ENCODE measurements at places on chromosomes 6 and 20. TPM values are rescaled to one million over a fixed set of nuclear protein-coding genes. Genes with fewer than 3 reads are reported as not detected.

DNA sequence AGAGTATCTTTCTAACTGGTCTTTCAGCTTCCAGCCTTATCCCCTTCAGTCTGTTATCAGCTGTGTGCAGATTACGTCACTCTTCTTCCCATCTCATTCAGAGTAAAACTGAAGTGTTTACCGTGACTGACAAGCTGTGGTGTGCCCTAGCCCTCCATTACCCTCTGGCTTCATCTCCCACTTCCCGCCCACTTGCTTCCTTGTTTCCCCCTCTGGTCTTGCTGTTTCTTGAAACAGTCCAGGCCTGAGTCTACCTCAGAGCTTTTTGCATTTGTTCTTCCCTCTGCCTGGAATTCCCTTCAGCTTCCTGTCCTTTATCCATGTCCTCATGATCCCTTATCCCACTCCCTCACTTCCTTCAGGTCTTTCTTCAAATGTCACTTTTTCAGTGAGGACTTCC lies 66.9 kb downstream of the CARMIL1 start:
- H3K4me1 ChIP-seq: peaks cover 2% of the 10 kb centered on the region
- no peak for DNase-seq
- no peak overlapping the region for H3K4me3 ChIP-seq
- no peak overlapping the region for H3K27ac ChIP-seq
- no peaks in the 10 kb centered on the region for H3K36me3 ChIP-seq

DNA sequence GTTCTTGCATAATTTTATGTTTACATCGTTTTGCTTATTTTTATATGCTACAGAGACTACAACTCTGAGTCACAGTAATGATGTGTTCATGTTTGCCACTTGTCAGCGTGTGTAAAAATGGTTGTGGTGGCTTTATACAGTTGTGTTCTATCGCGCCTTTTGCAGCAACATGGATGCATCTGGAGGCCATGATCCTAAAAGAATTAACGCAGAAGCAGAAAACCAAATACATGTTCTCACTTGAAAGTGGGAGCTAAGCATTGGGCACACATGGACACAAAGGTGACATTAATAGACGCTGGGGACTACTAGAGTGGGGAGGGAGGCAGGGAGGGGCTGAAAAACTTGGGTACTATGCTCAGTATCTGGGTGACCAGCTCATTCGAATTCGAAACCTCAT lies 996 bp upstream of the SEC23B start:
- DNase-seq: no peak
- H3K27ac ChIP-seq: peak overlapping the region; percentile 100
- H3K27me3 ChIP-seq: peaks cover 17% of the 10 kb centered on the region
- peak overlapping the region; percentile 80 for H3K4me3 ChIP-seq
- H3K36me3 ChIP-seq: peaks cover 13% of the 10 kb centered on the region
- H3K4me1 ChIP-seq: peaks cover 12% of the 10 kb centered on the region

DNA sequence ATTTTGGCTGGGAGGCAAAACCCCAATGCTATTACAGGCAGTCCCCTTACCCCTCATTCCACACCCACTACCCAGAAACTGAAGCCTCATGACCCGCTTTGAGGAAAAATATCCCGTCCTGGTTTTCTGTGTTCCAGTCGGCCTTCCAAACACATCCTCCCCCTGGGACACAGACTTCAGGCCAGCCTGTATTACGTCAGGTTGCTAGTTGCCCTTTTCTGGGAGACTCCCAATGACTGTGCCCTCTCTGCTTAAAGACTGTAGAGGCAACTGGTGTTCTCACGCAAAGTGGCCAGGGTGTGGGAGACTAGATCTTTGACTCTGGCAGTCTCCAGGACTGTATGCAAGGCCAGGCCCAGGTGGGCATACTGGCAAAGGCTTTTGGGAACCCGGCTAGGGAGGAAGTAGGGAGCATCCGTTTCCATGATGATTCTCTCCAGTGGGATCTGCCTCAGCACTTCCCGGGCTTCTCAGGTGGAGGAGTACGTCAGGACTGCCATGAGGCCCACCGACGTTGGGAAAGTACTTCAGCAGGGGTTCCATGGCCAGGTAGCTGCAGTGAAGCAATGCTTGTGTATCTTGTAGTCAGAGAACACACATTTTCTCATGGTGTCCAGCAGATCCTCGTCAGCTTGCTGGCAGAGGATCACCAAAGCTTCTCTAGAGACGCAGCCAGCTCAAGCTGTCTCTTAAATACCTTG lies 34.9 kb downstream of the DYNLT1 start:
- H3K27me3 ChIP-seq: no peaks in the 10 kb centered on the region
- no peak overlapping the region for H3K27ac ChIP-seq
- DNase-seq: no peak

GRCh38 chr6:143060806-143061596 lies at the start of gene AIG1:
TSS of gene AIG1 (plus strand) at chr6:143060889. CDS start at chr6:143060926, 37 bp downstream.
- DNase-seq: peak; percentile 78
- peak within 1 kb of the TSS; percentile 96 for H3K27ac ChIP-seq
- no peaks in the 10 kb centered on the region for H3K27me3 ChIP-seq
- H3K36me3 ChIP-seq: no peaks in the 10 kb centered on the region
- H3K4me1 ChIP-seq: peaks cover 7% of the 10 kb centered on the region

DNA sequence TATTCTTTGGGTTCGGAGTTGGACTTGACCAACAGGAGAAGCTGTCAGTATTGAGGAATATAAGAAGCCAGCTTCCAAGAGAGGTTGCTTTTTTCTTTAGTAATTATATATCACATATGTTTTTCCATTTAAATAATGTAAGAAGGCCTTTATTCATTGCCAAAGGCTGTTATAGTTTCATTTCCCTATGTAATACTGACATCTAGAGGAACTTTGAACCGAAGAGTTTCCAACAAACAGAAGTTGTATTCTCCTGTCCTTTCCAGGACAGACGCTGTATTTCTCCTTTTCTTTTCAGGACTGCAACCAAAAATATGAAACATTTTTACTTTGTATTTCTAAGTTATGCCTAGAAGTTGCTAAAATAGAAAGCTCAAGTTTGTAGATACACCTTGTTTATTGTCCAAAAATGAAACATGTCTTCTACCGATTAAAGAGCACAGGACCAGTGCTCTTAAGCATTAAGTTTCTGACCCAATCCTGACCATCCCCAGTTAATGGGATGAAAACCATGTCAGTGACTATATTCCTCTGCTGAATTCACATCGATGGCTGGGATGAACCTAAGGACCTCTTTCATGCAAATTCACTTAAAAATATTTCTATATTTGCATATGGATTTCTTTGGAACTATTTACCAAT lies 55.1 kb downstream of the MYLK4 start:
- no peak overlapping the region for H3K4me3 ChIP-seq
- H3K36me3 ChIP-seq: no peaks in the 10 kb centered on the region
- H3K4me1 ChIP-seq: no peaks in the 10 kb centered on the region
- H3K27me3 ChIP-seq: no peaks in the 10 kb centered on the region
- H3K27ac ChIP-seq: no peak overlapping the region

- peaks cover 4% of the 10 kb centered on the region for H3K4me1 ChIP-seq
- no peak overlapping the region for H3K4me3 ChIP-seq
- no peaks in the 10 kb centered on the region for H3K27me3 ChIP-seq
- no peak overlapping the region for H3K27ac ChIP-seq
- no peak for DNase-seq
Observed at GRCh38 chr20:53925651-53926401, 144.6 kb downstream of the BCAS1 start.

- no peak overlapping the region for H3K27ac ChIP-seq
- DNase-seq: no peak
- H3K4me3 ChIP-seq: no peak overlapping the region
- H3K4me1 ChIP-seq: peaks cover 8% of the 10 kb centered on the region
Observed at GRCh38 chr20:63438121-63438520, 34.3 kb downstream of the KCNQ2 start.

- H3K4me3 ChIP-seq: no peak overlapping the region
- H3K27me3 ChIP-seq: no peaks in the 10 kb centered on the region
- H3K4me1 ChIP-seq: no peaks in the 10 kb centered on the region
- H3K27ac ChIP-seq: no peak overlapping the region
Observed at GRCh38 chr6:134590449-134590848, 272.5 kb upstream of the SGK1 start.

DNA sequence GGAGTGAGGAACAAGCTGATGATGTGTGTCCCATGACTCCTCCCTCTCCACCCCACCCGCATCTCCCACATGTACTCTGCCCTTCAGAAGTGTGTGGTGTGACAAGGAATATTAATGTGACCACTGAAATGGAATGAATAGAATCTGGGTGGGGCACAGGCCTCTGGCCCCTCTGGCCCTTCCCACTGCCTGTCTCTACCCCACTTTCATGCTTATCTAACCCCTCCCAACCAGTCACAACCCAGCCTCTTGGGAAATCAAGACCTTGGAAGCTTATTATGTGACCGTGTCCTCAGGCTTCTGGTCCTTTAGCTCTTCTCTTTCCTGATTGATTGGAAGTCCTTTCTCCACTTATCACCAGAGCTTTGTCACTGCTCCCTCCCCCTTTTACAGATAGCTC lies 312.2 kb upstream of the SOX4 start:
- H3K36me3 ChIP-seq: no peaks in the 10 kb centered on the region
- no peaks in the 10 kb centered on the region for H3K27me3 ChIP-seq
- no peaks in the 10 kb centered on the region for H3K4me1 ChIP-seq
- no peak overlapping the region for H3K4me3 ChIP-seq

DNA sequence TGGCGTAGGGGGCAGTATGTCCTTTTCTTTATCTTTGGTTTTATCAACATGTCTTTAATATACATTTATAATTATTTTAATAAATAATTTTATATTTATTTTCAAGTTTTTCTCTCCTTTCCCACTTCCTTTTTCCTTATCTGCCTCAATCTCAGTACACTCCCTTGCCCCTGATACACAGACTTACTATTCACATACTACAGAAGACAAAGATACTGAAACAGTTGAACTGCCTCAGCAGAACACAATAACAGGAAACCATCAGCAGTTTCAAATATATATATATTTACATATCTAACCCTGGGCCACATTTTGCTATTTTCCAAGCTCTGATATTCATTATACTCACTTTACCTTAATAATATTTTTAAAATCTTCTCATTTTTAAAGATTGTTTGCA lies 19.8 kb downstream of the IBTK start:
- H3K27ac ChIP-seq: no peak overlapping the region
- no peak overlapping the region for H3K4me3 ChIP-seq
- no peaks in the 10 kb centered on the region for H3K27me3 ChIP-seq
- no peaks in the 10 kb centered on the region for H3K4me1 ChIP-seq

DNA sequence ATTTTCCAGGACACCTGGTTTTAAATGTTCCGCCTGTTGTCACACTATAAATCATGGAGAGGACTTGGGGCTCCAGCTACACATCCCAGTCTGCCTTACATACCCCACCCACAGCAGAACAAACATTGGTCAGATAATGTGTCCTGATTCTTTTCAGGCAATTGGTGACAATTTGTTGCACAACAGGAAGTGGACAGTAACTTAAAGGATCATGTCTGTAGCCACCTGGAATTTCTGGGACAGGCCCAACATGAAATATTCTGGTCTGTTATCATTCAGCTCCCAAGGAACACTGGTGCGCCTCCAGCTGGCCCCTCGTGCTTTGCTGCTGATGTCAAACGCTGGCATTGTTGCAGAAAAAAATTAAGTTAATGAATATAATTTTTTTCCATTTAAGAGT lies 117.2 kb downstream of the SOBP start:
- peak overlapping the region; percentile 75 for H3K27ac ChIP-seq
- H3K4me3 ChIP-seq: no peak overlapping the region
- peaks cover 42% of the 10 kb centered on the region for H3K4me1 ChIP-seq
- DNase-seq: peak; percentile 97
- H3K27me3 ChIP-seq: no peaks in the 10 kb centered on the region

DNA sequence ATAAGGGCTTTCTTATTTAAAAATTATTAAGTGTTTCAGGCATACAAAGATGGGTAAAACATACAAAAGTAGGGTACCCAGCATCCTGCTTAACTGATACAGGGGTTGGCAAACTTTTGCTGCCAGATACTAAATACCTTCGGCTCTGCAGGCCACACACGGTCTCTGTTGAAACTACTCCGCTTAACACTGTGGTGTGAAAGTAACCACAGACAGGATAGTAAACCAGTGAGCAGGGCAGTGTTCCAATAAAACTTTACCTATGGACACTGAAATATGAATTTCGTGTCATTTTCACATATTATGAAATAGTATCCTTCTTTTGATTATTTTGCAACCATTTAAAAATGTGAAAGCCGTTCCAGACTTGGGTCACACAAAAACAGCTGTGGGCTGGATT lies 92.4 kb downstream of the EYA2 start:
- H3K27ac ChIP-seq: no peak overlapping the region
- no peak overlapping the region for H3K4me3 ChIP-seq
- peaks cover 2% of the 10 kb centered on the region for H3K27me3 ChIP-seq
- no peak for DNase-seq

GRCh38 chr6:72386324-72386723 lies 235.5 kb upstream of the KCNQ5 start:
- no peaks in the 10 kb centered on the region for H3K4me1 ChIP-seq
- no peak overlapping the region for H3K27ac ChIP-seq
- DNase-seq: no peak
- H3K36me3 ChIP-seq: no peaks in the 10 kb centered on the region
- H3K4me3 ChIP-seq: no peak overlapping the region

GRCh38 chr6:109485266-109485935 lies 2.4 kb upstream of the ZBTB24 start:
- no peaks in the 10 kb centered on the region for H3K27me3 ChIP-seq
- peaks cover 11% of the 10 kb centered on the region for H3K36me3 ChIP-seq
- H3K4me1 ChIP-seq: peaks cover 18% of the 10 kb centered on the region
- no peak overlapping the region for H3K4me3 ChIP-seq
- peak overlapping the region; percentile 32 for H3K27ac ChIP-seq

- H3K36me3 ChIP-seq: no peaks in the 10 kb centered on the region
- no peak overlapping the region for H3K4me3 ChIP-seq
- H3K27ac ChIP-seq: no peak overlapping the region
- no peak for DNase-seq
Observed at GRCh38 chr6:21828704-21829103, 235.2 kb downstream of the SOX4 start.

DNA sequence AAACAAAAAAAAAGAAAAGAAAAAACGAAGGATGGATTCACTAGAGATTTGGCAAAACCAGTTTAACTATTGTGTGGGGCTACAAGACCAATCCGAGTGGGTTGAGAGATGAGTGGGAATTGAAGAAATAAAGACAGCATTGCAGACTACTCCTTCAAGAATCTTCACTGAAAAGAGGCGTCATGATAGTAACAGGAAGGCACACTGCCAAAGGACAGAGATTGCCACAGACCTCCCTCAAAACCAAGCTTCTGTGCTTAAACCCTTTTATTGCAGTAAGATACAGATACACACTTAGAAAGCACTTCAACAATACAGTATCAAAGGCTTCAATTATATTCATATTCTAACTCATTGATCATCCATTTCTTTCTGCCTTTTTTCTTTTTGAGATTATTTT lies 103.9 kb downstream of the IPCEF1 start:
- H3K4me1 ChIP-seq: no peaks in the 10 kb centered on the region
- H3K4me3 ChIP-seq: no peak overlapping the region
- no peak for DNase-seq
- H3K27me3 ChIP-seq: no peaks in the 10 kb centered on the region
- H3K36me3 ChIP-seq: no peaks in the 10 kb centered on the region

GRCh38 chr6:109978174-109979032 lies at the start of gene GPR6:
TSS of gene GPR6 (plus strand) at chr6:109978311. CDS start at chr6:109979113, 802 bp downstream.
- H3K36me3 ChIP-seq: no peaks in the 10 kb centered on the region
- H3K27me3 ChIP-seq: peaks cover 29% of the 10 kb centered on the region
- no peak within 1 kb of the TSS for H3K27ac ChIP-seq
- no peaks in the 10 kb centered on the region for H3K4me1 ChIP-seq

- peak; percentile 73 for DNase-seq
- peak within 1 kb of the TSS; percentile 46 for H3K4me3 ChIP-seq
- H3K27ac ChIP-seq: no peak within 1 kb of the TSS
- no peaks in the 10 kb centered on the region for H3K36me3 ChIP-seq
- H3K27me3 ChIP-seq: peaks cover 77% of the 10 kb centered on the region
- H3K4me1 ChIP-seq: peaks cover 35% of the 10 kb centered on the region
Observed at GRCh38 chr6:35213824-35214756, at the start of gene SCUBE3. TSS of gene SCUBE3 (plus strand) at chr6:35213956. CDS start at chr6:35214419, 463 bp downstream.

SAPCD1 gene
- total RNA-seq: 2.7 TPM

OOEP gene
- total RNA-seq: not detected

PRSS16 gene
- 0.09 TPM for total RNA-seq

HLA-DPB1 gene
- 12.1 TPM for total RNA-seq

FOXA2 gene
- total RNA-seq: not detected

CTCFL gene
- 0.04 TPM for total RNA-seq
